Mesothelial cell of epicardium (in vitro differentiated cells): ENCODE measurements at places on chromosomes 16 and 17.

DNA sequence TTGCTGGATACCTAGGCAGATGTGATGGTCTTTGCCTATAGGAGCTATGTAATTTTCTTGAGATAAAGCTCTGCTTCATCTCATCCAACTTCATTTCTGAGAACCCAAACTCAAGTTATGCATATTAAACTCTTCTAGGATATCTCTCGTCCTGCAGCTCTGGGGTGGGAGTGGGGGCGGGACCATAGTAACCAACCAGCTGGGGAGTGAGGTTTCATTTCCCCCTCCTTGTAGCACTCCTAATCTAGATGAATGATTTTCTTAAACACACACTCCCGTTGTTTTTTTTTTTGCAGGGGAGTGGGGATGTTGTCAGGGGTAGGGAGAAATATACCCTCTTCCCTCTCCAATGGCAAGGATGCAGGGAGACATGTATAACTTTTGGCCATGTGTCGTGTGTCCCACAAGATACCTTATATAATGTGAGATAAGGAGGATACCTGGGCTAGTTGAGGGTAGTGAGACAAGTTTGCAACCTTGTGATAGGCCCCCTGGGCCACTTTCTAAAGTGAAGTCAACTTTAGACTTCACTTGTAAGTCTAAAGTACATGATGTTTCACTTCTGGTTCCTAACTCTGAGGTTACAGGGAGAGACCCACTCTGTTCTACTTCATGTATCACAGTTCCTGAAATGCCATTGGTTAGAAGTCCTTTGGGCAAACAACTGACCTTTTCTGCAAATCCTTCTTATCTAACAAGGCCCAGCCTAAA, 10.5 kb upstream of the HEATR6 start:
- no peaks in the 10 kb centered on the region for H3K27me3 ChIP-seq
- DNase-seq: no peak
- peaks cover 23% of the 10 kb centered on the region for H3K4me1 ChIP-seq
- H3K27ac ChIP-seq: no peak overlapping the region
- H3K4me3 ChIP-seq: no peak overlapping the region

DNA sequence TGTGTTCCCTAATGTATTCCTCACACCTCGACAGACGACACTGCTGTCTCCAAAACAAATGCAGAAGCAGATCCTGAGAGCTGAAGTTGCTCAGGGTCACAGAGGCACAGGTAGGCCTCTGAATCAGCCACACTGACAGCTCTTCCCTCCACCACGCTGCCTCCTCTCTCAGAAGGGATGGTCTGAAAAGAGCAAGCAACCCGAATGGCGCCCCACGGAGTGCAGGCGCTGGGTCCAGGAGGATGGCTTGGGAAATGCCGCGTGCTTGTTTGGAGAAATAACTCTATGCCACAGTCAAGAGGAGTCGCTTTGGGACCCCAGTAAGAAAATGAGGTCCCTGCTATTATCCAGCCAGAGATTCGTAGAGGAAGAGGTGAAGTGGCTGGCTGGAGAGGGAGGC, 15.9 kb downstream of the CYB561 start:
- H3K27me3 ChIP-seq: no peaks in the 10 kb centered on the region
- peaks cover 12% of the 10 kb centered on the region for H3K4me1 ChIP-seq
- peaks cover 2% of the 10 kb centered on the region for H3K36me3 ChIP-seq
- no peak for DNase-seq
- H3K4me3 ChIP-seq: no peak overlapping the region

DNA sequence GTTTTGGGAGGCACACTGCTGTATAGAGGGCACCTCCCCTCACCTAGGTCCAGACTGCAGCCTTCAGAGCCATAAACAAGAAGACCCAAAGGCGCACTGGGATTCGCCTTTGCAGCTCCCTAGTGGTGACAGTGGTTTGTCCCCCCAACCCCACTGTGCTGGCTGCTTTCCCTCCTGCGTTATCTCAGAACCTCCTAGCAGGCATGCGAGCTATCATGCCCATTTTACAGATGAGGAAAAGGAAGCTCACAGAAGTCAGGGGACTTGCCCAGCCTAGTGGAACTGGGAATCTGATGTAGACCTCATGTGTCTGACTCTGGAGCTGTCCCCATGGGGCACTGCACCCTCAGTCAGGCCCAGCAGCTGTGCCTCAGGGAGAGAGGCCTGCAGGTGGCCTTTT, 115.2 kb downstream of the CLEC16A start:
- H3K4me1 ChIP-seq: no peaks in the 10 kb centered on the region
- no peak overlapping the region for H3K27ac ChIP-seq

- DNase-seq: no peak
- peaks cover 26% of the 10 kb centered on the region for H3K36me3 ChIP-seq
- peak overlapping the region; percentile 94 for H3K27ac ChIP-seq
- no peaks in the 10 kb centered on the region for H3K27me3 ChIP-seq
- peak overlapping the region; percentile 37 for H3K4me3 ChIP-seq
Observed at GRCh38 chr17:50194934-50195865, 6.2 kb downstream of the COL1A1 start.

GRCh38 chr17:36920032-36921005, 17.0 kb upstream of the LHX1 start:
- DNase-seq: no peak
- no peaks in the 10 kb centered on the region for H3K27me3 ChIP-seq
- no peaks in the 10 kb centered on the region for H3K36me3 ChIP-seq
- H3K27ac ChIP-seq: peak overlapping the region; percentile 80
- peaks cover 67% of the 10 kb centered on the region for H3K4me1 ChIP-seq

- DNase-seq: no peak
- no peaks in the 10 kb centered on the region for H3K27me3 ChIP-seq
- H3K4me3 ChIP-seq: no peak overlapping the region
- peaks cover 14% of the 10 kb centered on the region for H3K36me3 ChIP-seq
- no peak overlapping the region for H3K27ac ChIP-seq
Observed at GRCh38 chr16:22317001-22317530, 19.9 kb downstream of the POLR3E start.
